Smooth muscle cell of the brain vasculature (primary cell): ENCODE measurements at places on chromosomes 6 and 20.

DNA sequence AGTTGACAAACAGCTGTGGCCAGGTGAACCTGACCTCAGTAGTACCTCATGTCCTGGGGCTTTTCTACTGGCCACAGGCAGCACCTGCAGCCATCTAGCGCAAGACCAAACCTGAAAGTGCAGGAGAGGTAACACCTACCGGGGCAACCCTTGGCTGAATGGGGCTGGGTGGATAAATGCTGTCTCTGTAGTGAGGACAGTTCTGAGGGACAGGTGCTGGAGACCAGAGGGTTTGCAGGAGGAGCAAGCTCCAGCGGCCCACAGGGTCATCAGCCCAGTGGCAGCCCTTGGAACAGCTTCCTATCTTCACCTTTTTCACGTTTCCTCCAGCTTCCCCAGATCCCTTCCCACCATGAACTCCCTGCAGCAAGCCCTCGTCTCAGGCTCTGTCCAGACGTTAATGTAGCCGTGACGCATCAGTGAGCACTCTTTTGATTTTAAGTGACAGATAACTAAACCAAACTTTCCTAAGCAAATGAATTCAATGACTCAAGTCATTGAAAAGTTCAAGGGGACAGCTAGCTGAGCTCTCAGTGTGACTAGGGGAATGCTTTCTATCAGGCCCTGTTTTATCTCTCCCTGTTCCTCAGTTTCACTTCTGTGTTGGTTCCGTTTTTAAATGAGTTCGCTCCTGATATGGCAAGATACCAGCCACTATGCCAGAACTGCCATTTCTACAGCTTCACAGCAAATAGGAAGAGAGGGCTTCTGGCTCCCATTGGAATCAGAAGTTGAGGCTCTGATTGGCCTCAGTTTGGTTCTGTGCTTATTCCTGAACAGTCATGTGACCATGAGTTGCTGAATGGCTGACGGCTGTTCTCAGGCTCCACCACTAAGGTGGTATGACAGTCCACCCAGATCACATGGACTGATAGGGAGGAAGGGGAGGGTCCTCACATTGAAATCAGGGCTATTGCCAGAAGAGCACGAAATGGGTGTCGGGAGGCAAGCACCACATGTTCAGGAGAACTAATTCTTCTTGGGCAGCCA, 12.1 kb upstream of the PFDN4 start:
- no peak for DNase-seq

DNA sequence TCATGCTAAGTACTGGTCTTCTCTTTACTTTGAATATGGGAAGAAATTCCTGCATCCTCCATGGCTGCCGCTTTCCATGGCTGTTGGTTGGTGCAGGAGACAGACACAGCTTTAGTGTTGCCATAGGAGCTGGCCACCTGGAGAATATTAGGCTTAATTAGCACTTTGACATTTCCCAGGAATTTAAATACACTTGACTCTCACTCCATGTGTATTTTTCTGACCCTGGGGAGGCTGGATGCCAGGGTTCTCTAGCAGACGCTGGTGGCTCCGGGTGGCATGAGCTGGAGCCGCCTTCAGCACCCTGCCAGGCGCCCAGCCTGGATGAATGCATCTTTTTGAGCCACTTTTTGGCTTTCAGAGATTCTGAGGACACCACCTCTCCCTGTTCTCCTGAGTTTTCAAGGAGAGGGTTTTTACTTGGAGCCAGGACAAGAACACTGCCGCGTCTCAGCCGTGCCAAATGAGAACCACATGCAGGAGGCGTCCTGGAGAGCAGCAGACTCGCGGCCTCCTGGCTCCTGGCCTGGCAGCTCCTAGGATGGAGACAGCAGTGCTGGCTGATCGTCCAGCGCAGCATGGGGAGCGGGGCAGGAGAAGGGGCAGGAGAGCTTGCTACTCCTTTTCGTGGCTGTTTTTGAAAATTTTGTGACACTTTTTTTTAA, 258.8 kb downstream of the SMOC2 start:
- DNase-seq: no peak

DNA sequence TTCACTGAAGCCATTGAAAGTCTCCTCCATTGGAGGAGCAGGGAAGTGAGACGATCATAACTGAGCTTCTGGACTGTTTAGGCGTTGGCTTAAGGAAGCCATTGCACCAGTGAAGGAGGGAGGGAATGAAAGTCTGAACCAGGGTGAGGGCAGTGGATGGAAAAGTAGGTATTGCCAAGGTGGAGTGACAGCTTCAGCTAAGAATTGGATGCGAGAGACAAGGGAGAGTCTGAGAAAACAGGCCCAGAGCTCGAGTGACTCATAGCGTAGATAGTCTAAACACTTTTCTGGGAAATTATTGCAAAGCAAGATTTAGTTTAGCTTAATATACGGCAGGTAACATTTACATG, 4.5 kb downstream of the DSP start:
- no peak for DNase-seq

DNA sequence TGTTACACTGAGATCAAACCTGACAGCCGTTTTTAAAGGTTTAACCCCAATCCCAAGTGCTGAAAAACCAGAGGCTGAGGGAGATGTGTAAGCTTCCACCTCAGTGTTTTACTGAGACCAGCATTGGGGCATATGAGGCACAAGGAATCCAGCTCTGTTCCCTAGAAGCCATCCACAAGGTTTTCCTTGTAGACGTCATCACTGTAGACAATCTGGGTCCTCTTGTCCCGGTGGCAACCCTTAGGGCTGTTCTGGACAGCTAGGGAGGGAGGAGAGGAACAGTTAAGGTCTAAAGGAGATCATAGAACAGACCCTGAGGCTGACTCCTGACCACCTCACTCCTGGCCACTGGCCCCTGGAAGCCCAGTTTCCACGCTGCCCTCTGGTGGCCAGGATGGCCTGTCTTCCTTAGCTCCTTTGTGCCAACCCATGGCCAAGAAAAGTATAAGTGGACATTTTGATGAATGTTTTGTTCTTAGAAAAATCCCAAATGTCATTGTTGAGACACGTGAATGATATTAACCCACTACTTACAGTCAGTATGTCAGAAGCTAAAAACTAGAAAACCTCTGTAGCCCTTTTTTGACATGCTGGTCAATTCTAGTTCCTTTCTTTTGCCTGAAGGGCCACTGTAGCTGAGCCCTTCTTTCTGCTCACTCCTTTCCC, 6.4 kb downstream of the CFB start:
- DNase-seq: no peak

DNA sequence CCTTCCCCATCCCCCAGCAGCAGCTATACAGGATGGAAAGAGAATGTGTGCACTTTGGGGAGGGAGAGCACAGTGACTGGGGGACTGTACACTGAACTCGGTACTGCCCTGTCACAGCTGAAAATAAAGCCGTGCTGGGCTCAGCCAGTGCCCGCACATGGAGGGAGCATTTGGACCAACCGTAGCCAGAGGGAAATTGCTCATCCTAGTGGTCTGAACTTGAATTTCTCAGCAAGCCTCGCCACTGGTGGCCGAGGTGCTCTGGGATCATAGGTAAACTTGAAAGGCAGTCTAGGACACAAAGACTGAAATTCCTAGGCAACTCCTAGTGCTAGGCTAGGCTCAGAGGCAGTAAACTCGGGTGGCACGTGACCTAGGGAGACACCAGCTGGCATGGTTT, 61.0 kb downstream of the DZANK1 start:
- no peak for DNase-seq

- no peak for DNase-seq
Measured at GRCh38 chr20:23277316-23277715, 73.3 kb upstream of the NXT1 start.

GRCh38 chr6:3876866-3877265, 27.7 kb downstream of the FAM50B start:
- DNase-seq: no peak

DNA sequence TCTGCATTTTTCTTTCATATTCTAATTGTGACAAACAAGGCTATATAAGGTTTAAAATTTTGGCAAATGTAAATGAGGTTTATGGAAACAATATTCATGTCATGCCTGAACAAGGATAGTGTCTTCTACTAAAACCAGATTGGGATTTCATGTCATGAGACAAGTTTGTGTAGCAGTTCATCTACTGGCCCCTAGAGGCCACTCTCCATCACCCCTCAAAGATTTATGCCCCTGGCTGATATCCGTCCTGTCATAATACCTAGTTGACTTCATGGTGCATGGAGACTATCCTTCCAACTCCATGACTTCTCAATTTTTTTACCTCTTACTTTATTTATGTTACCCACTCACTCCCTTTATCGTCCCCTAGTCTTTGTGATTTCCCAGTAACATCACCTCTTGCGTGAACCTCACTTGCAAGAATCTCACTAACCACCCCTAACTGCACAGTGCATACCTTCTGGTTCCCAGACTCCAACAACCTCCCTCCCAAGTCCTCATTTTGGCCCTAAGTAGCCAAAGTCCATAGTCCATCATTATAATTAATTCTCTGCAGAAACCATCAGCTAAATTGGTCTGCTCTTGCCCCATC, 179.8 kb downstream of the TASP1 start:
- peak; percentile 6 for DNase-seq

- no peak for DNase-seq
Measured at GRCh38 chr6:146211646-146212045, 182.8 kb downstream of the GRM1 start.

- DNase-seq: no peak
Measured at GRCh38 chr6:44837741-44838140, 450.2 kb downstream of the CDC5L start.

- no peak for DNase-seq
Measured at GRCh38 chr6:63546697-63547096, 25.6 kb upstream of the LOC128125822 start.

DNA sequence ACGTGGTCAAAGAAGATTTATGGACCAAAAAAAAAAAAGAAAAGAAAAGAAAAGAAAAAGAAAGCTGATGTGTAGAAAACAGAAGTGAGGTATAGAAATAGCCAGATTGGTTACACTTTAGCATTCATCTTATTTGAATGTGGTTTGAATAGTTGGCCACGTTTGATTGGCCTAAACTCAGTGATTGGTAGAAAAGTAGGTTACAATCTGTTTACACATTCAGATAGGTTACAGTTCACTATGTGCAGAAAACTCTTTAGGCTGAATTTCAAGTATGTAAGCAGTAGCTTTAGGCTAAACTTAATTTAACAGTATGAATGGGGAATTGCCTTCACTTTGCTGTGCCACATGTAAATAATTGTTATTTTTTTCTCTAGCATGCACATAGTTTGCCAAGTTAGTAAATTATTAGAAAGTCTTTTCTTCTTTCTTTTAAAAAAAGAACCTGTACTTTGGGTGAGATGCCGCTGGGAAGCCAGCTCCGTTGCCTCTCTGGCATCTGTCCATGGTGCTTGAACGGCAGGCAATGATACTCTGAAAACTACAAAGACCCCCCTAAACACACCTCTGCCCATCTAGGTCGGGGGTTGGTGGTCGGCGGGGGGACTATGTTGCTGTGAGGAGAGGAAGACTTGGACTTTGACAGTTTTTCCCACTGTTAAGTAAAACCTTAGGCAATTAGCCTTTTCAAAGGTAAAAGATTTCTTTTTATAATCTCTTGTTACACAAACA, 173.0 kb downstream of the AIG1 start:
- no peak for DNase-seq

DNA sequence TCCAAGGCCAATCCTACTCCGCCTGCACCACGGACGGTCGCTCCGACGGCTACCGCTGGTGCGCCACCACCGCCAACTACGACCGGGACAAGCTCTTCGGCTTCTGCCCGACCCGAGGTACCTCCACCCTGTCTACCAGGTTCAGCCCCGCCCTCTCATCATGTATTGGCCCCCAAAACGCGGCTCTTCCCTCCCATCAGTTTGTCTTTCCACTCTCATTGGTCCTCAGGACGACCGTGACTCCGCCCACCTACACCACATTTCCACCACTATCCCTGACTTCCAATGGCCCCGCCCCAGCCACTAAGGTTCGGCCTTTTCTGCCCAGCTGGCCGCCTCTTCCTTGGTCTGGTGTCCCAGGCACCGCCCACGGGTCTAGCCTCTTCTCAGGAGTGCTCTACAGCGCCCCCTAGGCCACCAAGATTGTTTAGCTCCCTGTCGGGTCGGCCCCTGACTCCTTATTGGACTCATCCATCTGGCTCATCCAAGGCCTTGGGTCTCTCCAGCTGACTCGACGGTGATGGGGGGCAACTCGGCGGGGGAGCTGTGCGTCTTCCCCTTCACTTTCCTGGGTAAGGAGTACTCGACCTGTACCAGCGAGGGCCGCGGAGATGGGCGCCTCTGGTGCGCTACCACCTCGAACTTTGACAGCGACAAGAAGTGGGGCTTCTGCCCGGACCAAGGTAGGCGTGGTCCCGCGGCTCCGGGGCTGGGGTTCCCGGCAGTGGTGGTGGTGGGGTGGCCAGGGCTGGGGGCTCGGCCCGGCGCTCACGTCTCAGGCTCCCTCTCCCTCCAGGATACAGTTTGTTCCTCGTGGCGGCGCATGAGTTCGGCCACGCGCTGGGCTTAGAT, 3.1 kb downstream of the MMP9 start:
- no peak for DNase-seq

DNA sequence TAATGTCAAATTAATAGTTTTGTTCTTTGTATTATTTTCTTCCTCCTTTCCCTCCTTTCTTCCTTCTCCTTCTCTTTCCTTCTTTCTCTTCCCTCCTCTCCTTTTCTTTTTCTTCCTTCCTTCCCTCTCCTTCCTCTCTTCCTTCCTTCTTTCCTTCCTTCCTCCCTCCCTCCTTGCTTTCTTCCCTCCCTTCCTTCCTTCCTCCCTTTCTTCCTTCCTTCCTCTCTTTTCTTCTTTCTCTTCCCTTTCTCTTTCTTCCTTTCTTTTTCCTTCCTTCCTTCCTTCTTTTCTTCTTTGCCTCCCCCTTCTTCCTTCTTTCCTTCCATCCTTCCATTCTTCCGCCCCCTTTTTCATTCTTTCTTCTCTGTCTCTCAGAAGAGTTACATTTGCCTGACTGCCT, 518.2 kb upstream of the ID4 start:
- no peak for DNase-seq

GRCh38 chr20:47220161-47220582, 136.3 kb downstream of the ZMYND8 start:
- no peak for DNase-seq

DNA sequence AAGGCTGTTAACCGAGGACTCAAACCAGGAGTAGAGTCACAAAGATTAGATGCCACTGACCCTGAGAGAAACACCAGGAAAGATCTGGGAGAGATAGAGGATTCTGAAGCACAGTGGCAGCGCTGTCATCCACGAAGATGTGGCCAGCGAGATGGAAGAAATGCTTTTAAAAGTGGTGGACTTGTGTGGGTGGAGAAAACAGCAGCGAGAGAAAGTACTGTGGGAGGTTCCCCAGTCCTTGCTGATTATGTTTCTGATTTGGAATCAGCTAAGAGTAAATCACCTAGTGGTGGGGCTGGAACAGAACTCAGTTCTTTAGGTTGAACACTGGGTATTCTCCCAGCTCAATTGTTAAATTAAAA, 435 bp upstream of the ZNF322 start:
- DNase-seq: peak; percentile 12
